ENCODE measurements at places on chromosomes 7 and 10.

DNA sequence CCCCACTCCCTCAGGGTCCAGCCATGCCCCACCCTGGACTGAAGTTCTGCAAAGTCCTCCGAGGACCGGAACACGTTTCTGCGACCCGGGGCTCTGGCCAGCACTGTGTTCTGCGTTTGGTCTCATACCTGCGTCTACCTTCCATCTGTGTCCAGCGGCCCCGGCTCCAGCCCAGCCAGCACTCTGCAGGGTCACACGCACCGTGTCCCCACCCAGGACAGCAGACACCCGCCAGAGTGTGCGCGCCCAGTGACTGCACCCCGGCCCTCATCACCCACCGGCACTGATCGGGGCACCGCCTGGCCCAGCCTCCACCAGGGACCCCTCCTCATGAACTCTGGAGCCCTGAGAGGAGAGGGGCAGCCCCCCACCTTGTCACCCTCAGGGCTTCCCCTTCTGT, 20.3 kb downstream of the SLC29A4 start:
- DNase-seq: no peak

DNA sequence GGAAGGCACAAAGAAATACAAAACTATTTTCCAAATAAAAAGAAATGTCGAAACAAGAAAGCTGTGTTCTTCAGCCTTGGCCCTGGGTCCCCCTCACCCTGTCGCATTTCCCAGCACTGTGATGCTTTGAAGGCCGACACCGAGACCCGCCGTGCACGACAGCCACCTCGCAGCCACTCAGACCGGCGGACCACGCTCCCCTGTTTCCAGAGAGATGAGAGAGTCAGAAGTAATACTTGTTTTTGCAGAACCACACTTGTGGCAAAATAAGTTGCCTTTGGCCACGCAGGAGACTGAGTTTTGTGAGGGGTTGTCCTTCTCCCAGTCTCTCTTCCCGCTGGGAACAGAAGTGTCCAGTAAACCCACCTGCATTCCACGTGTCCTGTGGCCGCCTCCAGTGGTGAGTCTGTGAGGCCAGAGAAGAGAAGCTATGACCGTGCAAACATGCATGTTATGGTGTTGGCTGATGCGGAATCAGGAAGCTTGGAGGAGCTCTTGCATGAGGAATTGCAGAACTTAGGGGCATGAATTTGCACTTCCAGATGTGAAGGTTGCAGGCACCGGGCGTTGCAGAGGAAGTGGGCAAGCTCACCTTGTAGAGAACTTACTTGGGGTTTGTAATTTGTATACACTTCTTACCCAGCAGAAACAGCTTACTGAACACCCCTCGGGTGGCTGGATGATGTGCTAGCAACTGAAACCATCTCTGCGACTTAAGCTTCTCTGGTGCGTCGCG, 194.5 kb downstream of the EBF3 start:
- no peak for DNase-seq

- no peak for DNase-seq
Measured at GRCh38 chr10:31768467-31768866, 160.2 kb downstream of the ARHGAP12 start.

- no peak for DNase-seq
Measured at GRCh38 chr10:3702056-3702546, 82.9 kb downstream of the KLF6 start.

- DNase-seq: no peak
Measured at GRCh38 chr10:73218431-73219191, 28.4 kb downstream of the DNAJC9 start.

- no peak for DNase-seq
Measured at GRCh38 chr7:151271699-151272355, 23.3 kb upstream of the SMARCD3 start.

- no peak for DNase-seq
Measured at GRCh38 chr10:49768329-49768728, 6.2 kb upstream of the OGDHL start.

- DNase-seq: no peak
Measured at GRCh38 chr7:138610671-138611170, 90.4 kb downstream of the SVOPL start.

- no peak for DNase-seq
Measured at GRCh38 chr7:120332433-120332832, 59.5 kb downstream of the KCND2 start.

DNA sequence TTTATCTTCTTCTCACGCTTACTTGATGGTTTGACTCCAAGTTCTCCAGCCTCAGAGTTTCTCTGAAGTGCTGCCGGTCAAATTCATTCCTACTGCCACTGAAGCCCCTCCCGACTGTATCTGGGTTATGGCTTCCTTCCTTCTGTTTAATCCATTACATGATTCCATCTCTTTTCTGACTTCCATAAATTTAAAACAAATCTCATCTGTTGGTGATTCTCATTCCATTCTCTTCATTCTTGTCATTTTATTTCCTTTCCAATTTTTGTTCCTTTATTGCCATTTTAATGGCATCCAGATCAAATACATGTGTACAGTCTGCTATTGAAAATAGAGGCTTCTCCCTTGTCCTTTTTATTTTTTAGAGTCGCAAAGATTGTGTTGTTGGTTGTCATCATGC, 25.4 kb upstream of the HIBADH start:
- no peak for DNase-seq

- no peak for DNase-seq
Measured at GRCh38 chr7:71470326-71470725, 338.4 kb downstream of the GALNT17 start.

- DNase-seq: no peak
Measured at GRCh38 chr7:97126483-97127171, 9.1 kb downstream of the SDHAF3 start.

DNA sequence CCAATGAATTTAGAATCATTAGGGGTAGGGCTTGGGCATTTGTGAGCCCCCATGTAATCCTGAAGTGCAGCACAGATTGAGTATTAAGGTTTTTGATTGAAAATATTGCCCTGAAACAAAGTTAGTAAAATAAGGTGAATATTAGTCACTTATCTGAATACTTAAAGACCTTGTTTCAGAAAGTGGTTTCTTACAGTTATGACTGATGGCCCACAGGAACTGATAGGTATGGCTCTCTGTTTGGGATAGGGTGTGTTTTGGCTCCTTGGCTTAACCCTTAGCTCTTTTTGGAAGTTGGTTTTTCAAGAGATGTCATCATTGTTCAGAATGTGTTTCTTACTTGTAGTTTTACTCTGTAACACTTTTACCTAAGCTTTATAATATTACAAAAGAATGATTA, 34.8 kb downstream of the MDFIC start:
- no peak for DNase-seq

GRCh38 chr7:144513334-144513733, 109.8 kb upstream of the NOBOX start:
- DNase-seq: no peak

DNA sequence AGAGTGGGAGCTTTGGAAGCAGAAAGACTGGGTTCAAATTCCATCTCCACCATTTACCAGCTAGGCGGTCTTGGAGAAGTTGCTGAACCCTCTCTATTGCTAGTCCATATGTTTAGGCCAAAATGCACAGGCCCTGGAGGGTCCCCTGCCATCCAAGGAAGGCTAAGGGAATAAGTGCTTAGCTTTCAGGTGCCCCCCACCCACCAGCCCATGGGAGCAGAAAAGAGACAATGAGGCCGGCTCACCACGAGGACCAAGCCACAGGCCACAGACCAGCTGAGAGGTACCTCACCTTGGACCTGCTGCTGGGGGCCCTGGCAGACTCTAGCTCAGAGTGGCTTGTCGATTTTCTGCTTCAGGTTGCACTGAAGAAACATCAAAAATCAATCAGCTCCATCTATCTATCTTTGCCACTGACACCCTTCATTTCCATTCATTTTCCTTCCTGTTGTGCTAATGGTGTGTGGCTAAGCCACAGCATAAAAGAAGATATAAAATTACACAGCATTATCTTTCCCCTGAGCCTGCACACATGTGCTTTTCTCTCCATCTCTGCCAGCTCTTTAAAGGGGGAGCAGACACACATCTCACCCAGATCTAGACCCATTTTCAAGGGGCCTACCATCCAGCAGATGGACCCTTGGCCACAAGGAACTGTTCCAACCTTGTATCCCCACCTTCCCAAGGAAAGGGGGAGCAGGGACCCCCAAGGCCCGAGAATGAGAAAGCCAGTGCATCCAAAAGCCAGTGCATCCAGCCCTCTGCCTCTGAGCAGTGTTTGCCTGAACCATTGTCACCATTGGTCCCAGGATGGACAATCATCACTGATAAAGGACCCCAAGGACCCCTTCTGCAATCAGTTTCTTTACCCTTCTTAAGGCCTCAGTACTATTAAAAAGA, 65.4 kb downstream of the GRID1 start:
- DNase-seq: no peak

DNA sequence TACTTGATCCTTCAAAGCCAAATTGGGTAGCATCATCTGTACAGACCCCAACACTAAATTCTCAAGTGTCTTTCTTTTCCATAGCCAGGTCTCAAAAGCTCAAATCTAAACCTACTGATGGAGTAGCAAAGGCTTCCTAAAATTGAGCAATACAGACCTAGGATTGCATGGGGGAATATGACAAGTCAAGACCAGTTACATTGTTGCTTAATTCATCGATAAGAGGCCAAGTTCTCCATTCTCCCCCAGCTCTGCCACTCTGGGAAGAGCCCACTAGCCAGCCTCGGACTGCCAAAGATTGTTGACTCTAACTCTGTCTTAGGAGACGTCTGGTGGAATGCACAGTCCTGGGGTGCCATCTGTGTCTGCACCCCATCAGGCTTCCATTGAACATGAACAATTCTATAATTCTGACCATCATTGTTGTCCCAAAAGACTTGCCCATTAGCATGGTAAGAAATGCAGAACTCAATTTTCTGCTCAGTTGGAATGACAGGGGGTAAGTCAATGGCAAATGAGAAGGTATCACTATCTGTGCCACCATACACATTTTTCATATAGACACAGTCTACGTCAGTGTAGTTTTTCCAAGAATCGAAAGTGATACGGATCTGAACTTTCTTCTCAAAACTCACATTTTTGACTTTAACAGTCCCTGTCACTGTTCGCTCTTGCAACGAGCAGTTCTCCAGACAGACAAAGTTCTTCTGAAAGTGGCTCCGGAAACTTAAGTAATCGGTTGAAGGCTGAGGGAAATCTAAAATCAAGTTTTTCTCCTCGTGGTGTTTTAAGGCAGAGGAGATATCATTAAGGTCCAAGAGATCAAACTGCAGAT, 2.9 kb downstream of the PPP1R3C start:
- DNase-seq: no peak

DNA sequence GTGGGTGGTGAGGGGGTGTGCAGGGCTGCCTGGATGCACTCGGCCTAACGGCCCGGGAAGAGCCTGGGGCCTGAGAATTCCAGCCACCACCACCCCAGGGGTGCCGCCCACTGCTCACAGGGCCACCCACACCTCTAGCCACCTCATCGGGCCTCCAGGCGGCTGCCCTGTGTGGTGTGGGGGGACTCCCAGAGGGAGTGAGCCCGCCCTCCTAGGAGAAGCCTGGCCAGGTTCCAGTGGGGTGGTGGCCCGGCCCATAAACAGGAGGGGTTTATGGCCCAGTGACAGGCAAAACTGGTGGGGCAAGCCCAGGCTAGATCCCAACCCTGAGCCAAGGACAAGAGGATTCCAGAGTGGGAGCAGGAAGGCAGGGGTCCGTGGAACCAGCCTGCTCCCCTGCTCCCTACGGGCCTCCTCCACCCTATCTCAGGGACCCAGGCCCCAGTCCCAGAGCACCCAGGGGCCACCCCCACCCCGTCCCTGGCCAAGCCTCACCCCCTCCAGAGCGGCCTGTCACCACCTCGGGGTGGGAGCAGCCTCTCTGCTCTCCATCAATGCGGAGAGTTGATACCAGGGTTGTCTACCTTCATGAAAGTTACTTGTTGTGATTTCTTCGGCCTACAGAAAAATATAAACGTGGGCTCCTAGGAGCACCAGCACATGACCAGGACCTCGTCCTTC, 20.2 kb upstream of the PDGFA start:
- no peak for DNase-seq

GRCh38 chr10:99344715-99345114, 15.6 kb downstream of the CNNM1 start:
- no peak for DNase-seq

GRCh38 chr10:25398680-25399079, 223.9 kb downstream of the GPR158 start:
- DNase-seq: no peak

DNA sequence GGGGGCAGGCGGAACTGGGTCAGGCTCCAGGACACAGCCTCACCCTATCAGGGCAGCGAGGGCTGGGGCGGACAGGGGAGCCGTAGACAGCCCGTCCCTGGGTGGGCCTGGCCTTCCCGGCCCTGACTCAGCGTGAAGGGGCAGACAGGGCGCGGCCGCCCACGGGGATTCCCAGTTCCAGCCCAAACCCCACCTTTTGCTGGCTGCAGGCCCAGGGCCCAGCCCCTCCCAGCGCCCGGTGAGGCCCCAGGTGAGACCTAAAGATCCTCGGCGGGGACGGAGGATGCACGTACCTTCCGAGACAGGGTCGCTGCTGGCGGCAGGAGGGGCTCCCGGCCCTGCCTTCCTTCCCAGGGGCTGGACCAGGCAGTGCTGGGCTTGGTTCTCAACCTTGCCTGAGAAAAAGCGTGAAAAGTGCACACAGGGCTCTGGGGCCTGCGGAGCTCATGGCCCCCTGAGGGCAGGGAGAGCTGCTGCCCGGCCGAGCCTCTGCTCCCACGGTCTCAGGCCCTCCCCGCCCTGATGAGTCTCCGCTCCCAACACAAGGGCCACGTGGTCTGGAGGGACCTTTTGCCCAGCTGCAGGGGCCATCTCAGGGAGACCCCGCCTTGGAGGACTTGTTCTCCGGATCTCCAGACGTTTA, 43.9 kb upstream of the DNAJB6 start:
- DNase-seq: no peak

- no peak for DNase-seq
Measured at GRCh38 chr10:76649723-76650127, 987.9 kb downstream of the KCNMA1 start.

GRCh38 chr7:27210441-27211083, 10.7 kb upstream of the HOXA13 start:
- DNase-seq: no peak

DNA sequence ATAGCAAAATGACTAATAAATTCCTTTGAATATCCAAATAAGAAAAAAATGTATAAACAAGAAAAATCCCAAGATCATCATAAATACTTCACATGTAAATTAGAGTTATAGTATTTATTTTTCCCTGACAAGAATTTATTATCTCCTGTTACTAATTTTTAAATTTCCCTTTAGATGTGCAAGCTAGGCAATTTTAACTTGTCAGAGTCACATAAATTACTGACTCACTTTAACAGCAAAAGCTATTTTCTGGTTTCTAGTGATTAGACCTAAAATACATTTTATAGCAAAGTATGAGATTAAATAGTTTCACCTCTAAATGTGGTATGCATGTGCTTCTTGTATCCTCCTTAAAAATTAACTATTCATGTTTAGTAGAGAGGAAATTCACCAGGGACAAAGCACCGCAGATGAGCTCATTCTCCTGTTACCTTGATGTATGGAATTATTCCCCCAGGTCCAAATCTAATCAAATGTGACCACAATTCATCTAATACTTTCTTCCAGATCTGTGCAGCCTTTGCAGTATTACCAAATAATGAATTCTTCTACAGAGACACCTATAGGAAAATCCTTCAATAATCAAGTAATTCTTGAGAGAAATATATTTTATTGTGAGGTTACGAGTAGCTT, 621.2 kb downstream of the DNAJB9 start:
- no peak for DNase-seq

Data from activated CD4-positive, CD25-positive, alpha-beta regulatory T cell treated with anti-CD3 and anti-CD28 coated beads, Interleukin-2, amount 50 U/mL, for 72 hours (primary cell).